CD4-positive, alpha-beta T cell (primary cell): ENCODE measurements at places on chromosomes 1 and 21. TPM values are rescaled to one million over a fixed set of nuclear protein-coding genes. Genes with fewer than 3 reads are reported as not detected.

DNA sequence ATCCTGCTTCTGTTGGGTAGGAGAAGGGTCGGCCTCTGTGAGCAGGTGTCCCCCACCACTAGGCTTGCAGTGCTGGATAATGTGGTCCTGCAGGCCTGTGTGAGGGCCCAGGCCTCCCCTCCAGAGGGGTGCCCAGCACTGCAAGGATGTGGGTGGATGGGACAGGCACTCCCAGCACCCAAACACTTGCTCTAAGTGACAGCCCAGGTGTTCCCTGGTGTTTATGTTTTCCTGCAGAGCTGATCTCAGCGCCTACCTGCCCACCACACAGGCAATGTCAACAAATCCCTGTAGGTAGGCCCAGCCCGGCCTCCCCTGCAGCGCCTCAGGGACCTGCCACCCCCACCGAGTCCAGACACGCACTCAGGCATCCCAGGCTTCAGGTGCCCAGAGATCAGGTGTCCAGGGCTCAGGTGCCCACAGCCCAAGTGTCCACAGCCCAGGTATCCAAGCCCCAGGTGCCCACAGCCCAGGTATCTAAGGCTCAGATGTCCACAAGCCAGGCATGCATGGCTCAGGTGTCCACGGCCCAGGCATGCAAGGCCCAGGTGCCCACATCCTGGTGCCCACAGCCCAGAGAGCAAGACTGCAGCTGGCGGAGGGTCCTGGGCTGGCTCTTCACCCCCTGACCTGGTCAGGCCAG lies 59.2 kb downstream of the WNT9A start:
- no peak for DNase-seq

Gene TRABD2B
- not detected for total RNA-seq

- DNase-seq: no peak
Observed at GRCh38 chr1:47875831-47876586, 121.2 kb downstream of the TRABD2B start.

- DNase-seq: no peak
Observed at GRCh38 chr1:208349694-208350330, 105.6 kb upstream of the PLXNA2 start.

Gene DNASE2B
- not detected for total RNA-seq

DNA sequence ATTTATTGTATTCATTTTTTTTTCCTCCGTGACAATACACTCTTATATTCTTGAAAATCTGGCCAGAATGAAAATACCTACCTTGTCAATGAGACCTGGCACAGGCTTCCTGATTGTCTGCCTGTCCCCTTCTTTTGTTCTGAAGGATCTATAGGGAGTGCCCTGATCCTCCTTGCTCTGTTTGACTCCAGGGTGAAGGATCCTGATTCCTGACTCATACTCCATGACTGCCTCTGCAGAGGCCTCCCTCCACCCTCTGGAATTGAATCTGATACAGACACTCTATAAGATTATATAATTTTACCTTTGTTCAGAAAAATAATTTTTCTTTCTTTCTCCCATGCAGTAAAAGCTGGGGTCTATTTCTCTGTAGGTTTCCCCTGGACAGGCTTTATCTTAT lies 116.2 kb downstream of the HMCN1 start:
- no peak for DNase-seq

- no peak for DNase-seq
Observed at GRCh38 chr1:14812189-14812588, 213.7 kb downstream of the KAZN start.

- DNase-seq: no peak
Observed at GRCh38 chr1:184910691-184911091, 63.6 kb downstream of the NIBAN1 start.

Gene TTC24
- 5.7 TPM for total RNA-seq
